ENCODE measurements at places on chromosomes 4 and X.

- DNase-seq: no peak
Measured at GRCh38 chrX:113421432-113421831, 580.8 kb upstream of the AMOT start.

- DNase-seq: no peak
Measured at GRCh38 chr4:16572161-16572560, 326.3 kb downstream of the LDB2 start.

DNA sequence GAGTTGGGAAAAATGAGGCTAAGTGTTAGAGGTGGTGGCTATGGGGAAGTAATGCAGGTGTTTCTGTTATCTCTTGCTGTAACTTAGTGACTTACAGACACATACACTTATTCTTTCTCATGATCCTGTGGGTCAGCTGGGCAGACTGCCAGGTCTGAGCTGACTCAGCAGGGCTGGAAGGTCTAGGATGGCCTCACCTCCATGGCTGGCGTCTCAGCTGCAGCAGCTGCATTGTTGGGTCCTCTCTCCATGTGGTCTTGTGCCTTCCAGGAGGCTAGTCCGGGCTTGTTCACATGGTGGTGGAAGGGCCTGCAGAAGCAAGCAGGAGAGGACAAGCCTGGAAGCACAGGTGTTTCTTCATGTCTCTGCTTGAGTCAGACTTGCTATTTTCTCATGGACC lies 172.7 kb downstream of the NHS start:
- DNase-seq: peak; percentile 86

- peak; percentile 34 for DNase-seq
Measured at GRCh38 chr4:71266090-71266794, 72.6 kb upstream of the SLC4A4 start.

GRCh38 chr4:118351851-118352827 lies 664 bp downstream of the PRSS12 start:
- DNase-seq: peak; percentile 65

- DNase-seq: no peak
Measured at GRCh38 chrX:120021927-120022326, 55.6 kb downstream of the RHOXF2B start.

DNA sequence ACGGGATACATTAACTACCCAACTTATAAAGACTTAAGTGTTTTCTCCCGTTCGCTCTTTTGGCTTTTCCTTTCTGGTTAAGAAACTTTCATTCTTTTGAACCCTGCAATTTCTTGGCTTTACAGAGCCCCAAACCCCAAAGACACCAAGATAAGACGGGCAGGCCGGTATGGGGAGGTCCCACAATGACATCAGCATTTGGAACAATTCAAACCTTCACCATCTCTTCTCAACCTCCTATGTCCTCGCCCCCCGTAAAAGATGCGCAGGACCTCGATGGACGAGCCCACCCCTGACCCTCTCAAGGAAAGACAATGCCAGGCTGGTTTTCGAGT lies 999 bp downstream of the ZNF518B start:
- no peak for DNase-seq

GRCh38 chr4:98692411-98692810 lies 34.0 kb upstream of the TSPAN5 start:
- no peak for DNase-seq

DNA sequence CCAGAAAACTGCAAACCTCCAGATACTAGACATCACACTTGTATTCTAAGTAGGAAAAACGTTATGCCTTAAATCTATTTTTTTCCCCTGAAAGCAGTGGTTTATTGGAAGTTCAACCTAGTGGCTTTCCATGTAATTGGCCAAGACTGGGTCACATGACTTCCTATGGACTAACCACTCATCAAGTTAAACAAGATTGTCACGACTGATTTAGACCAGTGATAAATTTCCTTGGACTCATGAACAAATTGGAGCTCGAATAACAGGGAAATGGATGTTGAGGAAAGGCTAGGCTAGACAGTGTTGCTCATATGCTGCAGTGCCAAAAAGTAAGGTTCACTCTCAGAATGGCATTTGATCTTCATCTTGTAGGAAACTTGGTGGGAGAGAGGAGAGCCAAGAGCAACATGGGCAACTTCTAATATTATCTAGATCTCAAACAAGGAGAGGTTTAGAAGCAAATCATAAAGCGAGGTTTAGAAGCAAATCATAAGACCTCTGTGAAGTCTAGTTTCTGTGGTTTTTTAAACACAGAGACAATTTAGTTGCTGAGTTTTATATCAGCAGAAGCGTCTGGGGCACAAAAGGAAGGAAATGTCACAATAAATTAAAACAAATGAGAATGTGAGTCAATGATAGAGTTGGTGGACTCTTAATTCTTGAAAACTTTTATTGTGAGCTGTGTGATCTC lies 165.6 kb upstream of the BOD1L1 start:
- DNase-seq: no peak

- no peak for DNase-seq
Measured at GRCh38 chr4:73037057-73037456, 32.5 kb downstream of the COX18 start.

DNA sequence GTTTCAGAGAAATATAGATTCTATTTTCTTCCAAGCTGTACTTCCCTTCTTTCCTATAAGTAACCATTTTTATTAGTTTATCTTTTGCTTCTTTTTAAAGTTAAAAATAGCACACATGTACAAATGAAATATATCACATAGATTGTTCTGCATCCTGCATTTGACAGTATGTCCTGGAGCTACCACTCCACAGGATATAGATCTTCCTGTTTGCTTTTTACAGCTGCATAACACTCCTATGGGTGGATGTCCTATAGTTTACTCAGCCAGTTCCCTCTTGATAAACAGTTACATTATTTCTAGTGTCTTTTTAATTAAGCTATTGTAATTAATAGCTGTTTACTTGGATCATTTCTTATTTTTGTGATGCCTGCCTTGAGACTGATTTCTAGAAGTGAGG lies 301.6 kb upstream of the DDX53 start:
- no peak for DNase-seq

DNA sequence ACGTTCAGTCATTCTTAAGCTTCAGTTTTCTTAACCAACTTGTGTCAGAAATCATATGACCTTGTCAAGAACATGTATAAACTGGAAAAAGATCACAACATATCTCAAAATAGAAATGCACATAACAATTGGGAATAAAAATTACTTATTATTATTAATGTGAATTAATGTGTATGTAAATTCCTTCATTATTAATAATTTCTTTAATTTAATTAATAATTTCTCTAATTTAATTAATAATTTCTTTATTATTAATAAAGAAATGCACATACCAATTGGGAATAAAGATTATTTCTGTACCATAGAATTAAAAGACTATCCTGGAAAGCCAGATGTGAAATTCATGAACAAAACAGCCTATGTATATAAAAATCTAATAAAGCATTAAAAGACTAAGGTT lies 718.5 kb upstream of the PCDH7 start:
- DNase-seq: no peak

GRCh38 chr4:25103418-25103817 lies 56.8 kb downstream of the SEPSECS start:
- no peak for DNase-seq

- DNase-seq: no peak
Measured at GRCh38 chrX:26254436-26254835, 38.5 kb downstream of the MAGEB5 start.

GRCh38 chrX:7109049-7109531 lies 38.4 kb upstream of the STS start:
- peak; percentile 29 for DNase-seq

DNA sequence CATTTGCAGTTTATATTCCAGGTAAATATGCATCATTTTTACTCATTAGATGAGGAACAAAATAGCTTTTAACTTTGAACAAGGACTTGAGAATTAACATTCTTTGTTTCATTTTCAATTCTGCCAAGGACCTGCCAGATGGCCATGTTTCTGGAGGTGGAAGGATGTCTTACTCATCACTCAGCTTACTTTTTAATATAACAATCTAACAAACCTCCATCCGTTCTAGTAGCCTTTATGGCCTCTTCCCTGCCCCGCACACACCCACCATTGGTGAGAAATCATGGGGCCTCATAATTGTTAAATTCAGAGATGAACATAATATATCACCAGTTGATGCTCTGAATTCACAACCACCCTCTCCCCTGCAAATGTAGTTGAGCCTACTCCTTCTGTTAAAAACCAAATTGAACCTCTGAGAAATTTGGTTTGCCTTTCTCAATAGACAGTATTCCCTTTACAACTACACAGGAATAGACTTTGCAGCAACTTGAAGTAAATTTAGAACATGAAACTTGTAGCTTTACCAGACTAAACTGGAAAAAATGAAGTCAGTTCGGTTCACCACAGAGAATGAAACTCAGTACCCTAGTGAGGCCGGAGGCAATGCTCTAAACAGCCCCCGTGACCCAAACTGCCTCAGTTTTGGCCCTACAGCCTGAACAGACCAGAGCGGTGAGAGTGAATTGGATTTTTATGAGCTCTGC lies 50.1 kb upstream of the ACSL4 start:
- DNase-seq: peak; percentile 49

Data from iris pigment epithelial cell (primary cell).